ENCODE measurements at places on chromosomes 7 and 10.

DNA sequence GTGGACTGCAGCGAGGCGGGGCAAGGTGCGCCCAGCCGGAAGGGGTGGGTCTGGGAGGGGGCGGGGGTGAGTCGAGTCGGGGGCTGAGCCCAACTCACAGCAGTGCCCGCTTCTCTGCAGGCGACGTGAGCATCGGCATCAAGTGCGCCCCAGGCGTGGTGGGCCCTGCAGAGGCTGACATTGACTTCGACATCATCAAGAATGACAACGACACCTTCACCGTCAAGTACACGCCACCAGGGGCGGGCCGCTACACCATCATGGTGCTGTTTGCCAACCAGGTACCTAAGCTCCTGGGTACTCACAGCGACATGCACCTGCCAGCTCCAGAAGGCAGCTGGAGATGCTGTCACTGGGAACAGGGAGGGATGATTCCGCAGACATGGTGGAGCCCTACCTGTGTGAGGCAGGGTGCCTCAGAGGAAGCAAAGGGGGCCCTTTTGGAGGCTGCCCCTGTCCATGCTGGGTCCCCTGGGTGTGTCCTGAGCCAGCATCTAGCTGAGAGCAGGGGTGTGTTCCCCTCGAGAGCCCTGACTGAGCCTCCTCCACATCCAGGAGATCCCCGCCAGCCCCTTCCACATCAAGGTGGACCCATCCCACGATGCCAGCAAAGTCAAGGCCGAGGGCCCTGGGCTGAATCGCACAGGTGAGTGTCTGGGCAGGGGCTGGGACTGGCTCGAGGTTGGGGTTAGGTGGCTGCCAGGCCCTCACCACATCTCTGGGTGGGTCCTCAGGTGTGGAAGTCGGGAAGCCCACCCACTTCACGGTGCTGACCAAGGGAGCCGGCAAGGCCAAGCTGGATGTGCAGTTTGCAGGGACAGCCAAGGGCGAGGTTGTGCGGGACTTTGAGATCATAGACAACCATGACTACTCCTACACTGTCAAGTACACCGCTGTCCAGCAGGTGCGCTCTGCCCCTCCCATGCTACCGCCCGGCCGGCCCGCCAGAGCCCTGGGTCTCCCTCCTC lies 12.8 kb downstream of the FLNC start:
- no peak for DNase-seq

GRCh38 chr10:11689945-11690736 lies 52.0 kb upstream of the ECHDC3 start:
- DNase-seq: no peak

DNA sequence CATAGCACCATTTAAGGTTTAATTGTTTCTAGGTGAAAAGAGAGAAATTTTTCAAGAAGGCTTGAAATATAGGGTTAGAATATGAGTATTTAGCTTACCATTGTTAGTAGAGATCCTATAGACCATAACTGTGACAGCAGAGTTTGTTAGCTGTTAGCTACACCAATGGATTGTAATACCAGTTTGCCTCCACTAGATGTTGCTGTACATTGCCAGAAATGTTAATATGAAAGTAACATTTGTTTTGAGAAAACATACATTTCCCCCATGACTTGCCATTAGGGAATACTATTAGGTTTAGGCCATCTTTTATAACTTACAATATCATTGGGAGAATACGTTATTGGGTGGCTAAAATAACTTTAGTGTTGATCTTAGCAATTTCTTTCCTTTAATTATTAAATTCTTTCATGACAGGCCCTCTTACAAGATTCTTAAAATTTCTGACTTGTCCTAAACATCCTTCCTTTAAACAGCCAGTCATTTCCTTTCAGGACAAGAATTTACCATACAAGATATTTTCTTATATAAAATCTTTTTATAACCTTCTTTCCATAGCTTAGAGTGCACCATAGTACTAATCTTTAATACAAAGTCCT lies 39.5 kb downstream of the ZNF117 start:
- DNase-seq: no peak

GRCh38 chr7:157194948-157195347 lies 56.2 kb downstream of the UBE3C start:
- DNase-seq: no peak

- DNase-seq: no peak
Measured at GRCh38 chr7:157389951-157390730, 53.3 kb downstream of the DNAJB6 start.

- no peak for DNase-seq
Measured at GRCh38 chr7:78099715-78100394, 301.3 kb downstream of the PHTF2 start.

- DNase-seq: no peak
Measured at GRCh38 chr7:114988755-114989375, 67.0 kb downstream of the MDFIC start.

DNA sequence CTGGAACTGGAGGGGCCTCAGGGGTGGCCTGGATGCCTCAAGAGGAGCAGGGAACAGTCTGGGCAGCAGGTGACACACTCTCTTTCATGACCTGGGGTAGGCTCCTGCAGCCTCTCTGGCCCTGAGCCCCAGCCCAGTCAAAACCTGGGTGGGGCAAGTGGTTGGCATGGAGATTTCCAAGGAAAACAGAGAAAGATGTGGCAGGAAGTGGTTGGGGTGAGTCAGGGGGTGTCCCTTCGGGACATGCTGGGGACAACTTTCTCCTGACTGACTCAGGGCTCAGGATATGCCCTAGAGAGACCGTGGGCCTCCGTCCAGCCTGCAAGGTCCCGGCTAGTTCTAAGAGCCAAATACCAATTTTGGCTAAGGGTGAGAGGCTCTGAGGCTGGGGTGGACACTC lies 2.9 kb downstream of the AQP1 start:
- no peak for DNase-seq

- DNase-seq: no peak
Measured at GRCh38 chr10:62689712-62690111, 114.8 kb upstream of the ADO start.

DNA sequence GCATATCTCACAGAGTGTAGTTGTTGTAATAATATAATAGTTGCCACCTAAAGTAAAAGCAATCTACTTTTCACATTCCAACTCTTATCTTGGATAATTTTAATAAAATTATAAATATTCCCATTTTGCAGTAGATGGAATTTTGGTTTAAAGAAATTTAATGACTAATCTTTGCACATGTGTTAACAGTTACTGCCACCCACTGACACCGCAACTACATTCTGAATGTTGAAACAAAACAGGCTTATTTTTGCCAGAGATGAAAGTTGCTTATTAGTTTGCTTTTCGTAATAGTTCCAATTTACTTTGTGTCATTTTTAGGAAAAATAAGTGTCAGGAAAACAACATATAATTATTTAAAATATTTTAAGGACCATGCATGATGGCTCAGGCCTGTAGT lies 557.5 kb upstream of the PCDH15 start:
- no peak for DNase-seq

GRCh38 chr10:132503581-132504421 lies 33.8 kb upstream of the INPP5A start:
- DNase-seq: no peak

GRCh38 chr10:79383974-79384606 lies 36.8 kb downstream of the PPIF start:
- DNase-seq: no peak

- DNase-seq: no peak
Measured at GRCh38 chr10:129658376-129659072, 191.5 kb downstream of the MGMT start.

DNA sequence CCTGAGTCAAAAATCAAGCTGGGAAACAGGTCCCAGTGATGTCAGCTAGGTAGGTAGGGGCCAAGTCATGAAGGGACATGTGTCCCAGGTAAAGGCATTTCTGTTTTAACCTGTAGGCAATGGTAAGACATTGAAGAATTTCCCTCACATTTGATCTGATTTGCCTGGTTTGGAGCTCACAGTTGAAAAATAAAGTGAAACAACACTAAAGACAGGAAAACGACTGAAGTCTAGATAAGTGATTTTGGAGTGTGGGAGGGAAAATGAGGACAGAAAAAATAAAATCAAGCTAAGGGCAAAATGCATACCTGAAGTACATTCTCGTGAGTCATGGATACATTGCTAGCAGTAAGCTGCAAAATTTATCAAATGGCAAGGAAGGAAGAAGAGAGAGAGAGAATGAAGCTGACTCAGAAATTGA lies 169.9 kb downstream of the SKIDA1 start:
- DNase-seq: no peak

- no peak for DNase-seq
Measured at GRCh38 chr7:104621321-104621720, 292.9 kb downstream of the LHFPL3 start.

DNA sequence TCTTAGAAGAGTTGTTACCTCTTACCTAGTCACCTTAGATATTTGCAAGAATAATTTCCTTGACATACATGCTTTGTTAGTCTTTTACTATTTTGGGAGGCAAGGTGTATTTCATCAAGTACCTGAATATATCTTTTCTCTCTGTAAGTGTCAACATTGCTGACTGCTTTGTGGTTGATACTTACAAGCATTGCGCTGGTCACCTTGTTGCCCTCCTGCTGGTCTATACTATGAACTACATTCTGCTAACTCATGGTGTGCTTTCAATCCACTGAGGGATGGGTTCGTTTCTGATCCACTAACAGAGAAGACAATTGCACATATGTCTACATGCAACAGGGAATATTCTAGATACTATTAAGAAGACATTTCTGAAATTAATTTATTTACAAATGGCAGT lies 837.8 kb upstream of the COBL start:
- no peak for DNase-seq

GRCh38 chr10:7255517-7255916 lies 155.3 kb downstream of the SFMBT2 start:
- DNase-seq: no peak

DNA sequence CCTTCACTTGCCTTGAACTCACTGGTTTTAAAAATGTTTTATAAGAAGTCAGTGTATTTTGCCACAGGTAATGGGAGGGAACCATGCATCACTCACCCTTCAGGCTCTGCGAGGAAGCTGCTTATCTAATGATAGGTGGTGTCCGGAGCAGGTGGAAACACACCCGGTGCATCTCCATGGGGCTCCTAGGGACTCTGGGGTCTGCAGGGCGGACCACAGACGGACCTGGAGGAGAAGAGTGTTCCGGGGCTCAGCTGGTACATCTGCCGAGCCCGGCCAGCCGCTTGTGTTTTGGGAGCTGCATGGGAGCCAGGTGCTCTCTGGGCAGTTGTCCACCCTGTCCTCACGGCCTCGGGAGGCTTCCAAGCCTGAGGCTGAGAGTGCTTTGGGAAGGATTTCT lies 7.3 kb downstream of the LRRC27 start:
- DNase-seq: no peak

DNA sequence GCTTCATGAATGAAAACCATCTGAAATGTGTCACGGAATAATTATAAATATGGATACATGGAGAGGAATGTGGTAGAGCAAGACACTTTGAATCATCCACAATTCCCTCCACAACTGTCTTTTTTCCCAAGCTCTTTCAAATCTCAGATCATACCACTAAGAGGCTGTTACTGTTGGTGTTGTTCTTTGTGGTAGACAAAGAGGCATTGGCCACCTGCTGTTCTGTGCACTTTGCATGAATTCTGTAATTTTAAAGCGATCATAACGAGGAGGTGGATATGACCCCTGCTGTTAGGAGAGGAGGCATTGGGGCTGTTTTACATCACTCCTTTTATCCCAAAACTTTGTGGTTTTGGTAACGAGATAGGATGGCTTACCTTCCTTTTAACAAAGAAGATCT lies 141.2 kb upstream of the KLF6 start:
- no peak for DNase-seq

- DNase-seq: no peak
Measured at GRCh38 chr7:80014511-80014910, 120.1 kb upstream of the GNAI1 start.

DNA sequence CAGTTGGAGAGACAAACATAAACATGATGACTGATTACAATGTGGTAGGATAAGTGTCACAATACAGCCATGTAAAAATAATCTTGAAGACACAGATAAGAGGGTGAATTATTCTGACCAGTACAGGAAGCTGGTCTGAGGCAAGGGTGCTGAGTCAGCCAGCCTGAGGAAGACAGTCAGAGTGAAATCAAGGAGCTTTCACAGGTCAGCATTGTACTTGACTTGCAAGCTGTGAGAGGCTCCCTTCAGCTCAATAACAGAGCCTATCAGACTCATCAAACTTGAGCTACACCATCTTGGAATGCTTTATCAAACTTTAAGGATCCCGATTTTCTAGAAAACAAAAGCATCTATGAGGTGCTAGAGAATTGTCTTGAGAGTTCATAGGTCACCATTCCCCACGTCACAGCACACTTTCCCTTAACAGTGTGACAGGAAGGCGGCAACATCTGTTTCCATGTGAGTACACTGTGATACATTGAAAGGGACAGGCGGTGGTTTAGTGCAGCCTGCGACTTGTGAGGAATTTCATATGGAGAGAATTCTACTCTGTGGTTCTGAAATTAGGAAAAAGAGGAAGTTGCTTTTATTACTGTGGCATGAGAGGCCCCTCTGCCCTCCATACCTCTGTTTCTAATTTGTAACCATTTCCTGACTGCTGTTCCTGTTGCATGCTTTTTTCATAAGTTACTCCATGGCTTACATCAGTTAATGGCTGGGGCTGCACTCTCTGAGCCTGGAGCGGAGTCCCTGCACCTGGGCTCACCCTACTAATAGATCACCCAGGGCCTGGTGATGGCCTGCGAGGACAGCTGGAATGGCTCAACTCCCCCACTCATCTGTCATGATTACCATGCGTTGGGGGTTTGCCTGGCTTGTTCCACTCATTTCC lies 417.1 kb downstream of the SUGCT start:
- DNase-seq: no peak

DNA sequence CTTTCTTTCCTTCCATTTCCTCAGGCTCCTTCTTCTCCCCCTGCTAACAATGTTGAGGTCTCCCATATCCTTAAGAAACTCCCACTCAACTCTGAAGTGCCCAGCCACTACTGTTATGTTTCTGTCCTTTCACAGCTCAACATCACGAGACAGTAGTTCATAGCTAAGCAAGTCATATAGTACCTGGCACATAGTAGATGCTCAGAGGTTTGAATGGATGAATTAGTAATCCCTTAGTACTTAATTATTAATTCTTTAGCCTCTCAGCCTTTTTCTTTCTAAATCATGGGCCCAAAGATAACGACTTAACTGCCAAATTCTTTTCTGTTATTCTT lies 22.6 kb downstream of the CSGALNACT2 start:
- no peak for DNase-seq

All from amygdala (tissue), 56 donors.